LHCN-M2 (cell line): ENCODE measurements at places on chromosomes 11 and 22. TPM values are rescaled to one million over a fixed set of nuclear protein-coding genes. Genes with fewer than 3 reads are reported as not detected.

Gene RCOR2
- total RNA-seq: 0.23 and 0.58 TPM in 2 replicates

Gene SCGB1D2
- total RNA-seq: not detected in 2 replicates

Gene PVALB
- not detected in 2 replicates for total RNA-seq

Gene CARD18
- total RNA-seq: not detected in 2 replicates

Gene TREH
- not detected in 2 replicates for total RNA-seq

Gene KIAA1671
- total RNA-seq: 2.6 and 2.9 TPM in 2 replicates

Gene TMX2
- 105 TPM in 2 replicates for total RNA-seq

Gene OR5AR1
- not detected in 2 replicates for total RNA-seq

Gene FAM180B
- total RNA-seq: not detected in 2 replicates

Gene TSPAN32
- not detected in 2 replicates for total RNA-seq

Gene USP35
- 6.6 and 7.2 TPM in 2 replicates for total RNA-seq

Gene GNB1L
- total RNA-seq: 11.3 and 14.0 TPM in 2 replicates

Gene ZC3H7B
- 51.5 and 52.2 TPM in 2 replicates for total RNA-seq

Gene ANKK1
- total RNA-seq: not detected in 2 replicates

Gene COMT
- total RNA-seq: 290 and 350 TPM in 2 replicates

Gene RAC2
- total RNA-seq: 0.69 and 1.1 TPM in 2 replicates

Gene RFPL1
- total RNA-seq: not detected in 2 replicates

Gene DDI1
- not detected in 2 replicates for total RNA-seq

Gene PRRG4
- 1.3 TPM in 2 replicates for total RNA-seq

Gene MFRP
- not detected in 2 replicates for total RNA-seq

Gene CXCR5
- not detected in 2 replicates for total RNA-seq

Gene OR5A1
- total RNA-seq: not detected in 2 replicates

Gene TMEM191C
- total RNA-seq: 0.32 and 0.69 TPM in 2 replicates

Gene RAB36
- under 0.01 and 0.11 TPM in 2 replicates for total RNA-seq

Gene CHCHD10
- total RNA-seq: 0.19 and 0.46 TPM in 2 replicates

Gene NFAM1
- not detected in 2 replicates for total RNA-seq

Gene APLNR
- total RNA-seq: 0.11 TPM in 1 of 2 replicates, not detected in the other

Gene IRAG1
- total RNA-seq: 0.38 and 1.3 TPM in 2 replicates

Gene GSTT2
- total RNA-seq: 0.11 TPM in 1 of 2 replicates, not detected in the other

Gene VSIG10L2
- not detected in 2 replicates for total RNA-seq

Gene ACTN3
- total RNA-seq: not detected in 2 replicates

Gene OR52N4
- not detected in 2 replicates for total RNA-seq

Gene KRTAP5-7
- not detected in 2 replicates for total RNA-seq

Gene CDC42EP1
- total RNA-seq: 49.0 and 52.9 TPM in 2 replicates

Gene SCO2
- total RNA-seq: 7.4 and 7.7 TPM in 2 replicates

Gene SYCE3
- not detected in 2 replicates for total RNA-seq

Gene APOBEC3G
- 4.2 and 6.1 TPM in 2 replicates for total RNA-seq

Gene C11orf16
- total RNA-seq: not detected in 2 replicates

Gene TENM4
- total RNA-seq: 0.06 TPM in 2 replicates
